Stomach (tissue), 19 donors: ENCODE measurements at places on chromosomes 6 and 20. TPM values are rescaled to one million over a fixed set of nuclear protein-coding genes. Genes with fewer than 3 reads are reported as not detected.

DNA sequence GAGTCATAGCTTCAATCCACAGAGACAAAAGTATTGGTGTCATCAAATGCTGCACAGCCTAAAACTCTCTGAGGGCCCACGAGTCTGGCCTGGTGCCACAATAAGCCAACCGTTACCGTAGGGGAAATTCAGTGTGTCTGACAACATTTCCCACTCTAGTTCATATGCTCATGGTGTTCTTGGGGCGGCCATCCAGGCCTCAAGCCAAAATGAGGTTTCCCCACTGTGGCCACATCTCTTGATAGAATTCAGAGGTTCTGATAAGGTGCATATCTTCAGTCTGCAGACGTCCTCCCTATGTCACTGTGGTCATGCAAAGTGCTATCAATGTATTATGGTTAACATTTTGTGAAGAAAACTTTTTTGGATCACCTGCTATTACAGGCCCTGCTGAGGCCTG, 627.7 kb downstream of the QKI start:
- H3K4me3 ChIP-seq, result no peak overlapping the region
- H3K27ac ChIP-seq, result no peak overlapping the region
- no peaks in the 10 kb centered on the region for H3K36me3 ChIP-seq
- no peaks in the 10 kb centered on the region for H3K27me3 ChIP-seq
- no peaks in the 10 kb centered on the region for H3K4me1 ChIP-seq

GRCh38 chr20:60817891-60818290, 434.2 kb upstream of the CDH4 start:
- no peak for DNase-seq
- H3K27me3 ChIP-seq, result peaks cover 20% of the 10 kb centered on the region
- no peaks in the 10 kb centered on the region for H3K36me3 ChIP-seq
- no peak overlapping the region for H3K4me3 ChIP-seq
- no peaks in the 10 kb centered on the region for H3K4me1 ChIP-seq
- H3K27ac ChIP-seq, result no peak overlapping the region

GRCh38 chr6:52925042-52925441, 15.5 kb upstream of the GSTA3 start:
- H3K27ac ChIP-seq, result no peak overlapping the region
- H3K4me3 ChIP-seq, result no peak overlapping the region
- DNase-seq, result no peak

GSTA2 gene
- total RNA-seq, result not detected

GRCh38 chr6:87887266-87887665, 160.4 kb upstream of the SPACA1 start:
- DNase-seq, result no peak
- H3K36me3 ChIP-seq, result no peaks in the 10 kb centered on the region
- no peaks in the 10 kb centered on the region for H3K4me1 ChIP-seq
- H3K27me3 ChIP-seq, result no peaks in the 10 kb centered on the region
- no peak overlapping the region for H3K4me3 ChIP-seq

RAB5IF gene
- total RNA-seq, result 35.0 TPM
